ENCODE measurements at places on chromosomes 1 and 21.

DNA sequence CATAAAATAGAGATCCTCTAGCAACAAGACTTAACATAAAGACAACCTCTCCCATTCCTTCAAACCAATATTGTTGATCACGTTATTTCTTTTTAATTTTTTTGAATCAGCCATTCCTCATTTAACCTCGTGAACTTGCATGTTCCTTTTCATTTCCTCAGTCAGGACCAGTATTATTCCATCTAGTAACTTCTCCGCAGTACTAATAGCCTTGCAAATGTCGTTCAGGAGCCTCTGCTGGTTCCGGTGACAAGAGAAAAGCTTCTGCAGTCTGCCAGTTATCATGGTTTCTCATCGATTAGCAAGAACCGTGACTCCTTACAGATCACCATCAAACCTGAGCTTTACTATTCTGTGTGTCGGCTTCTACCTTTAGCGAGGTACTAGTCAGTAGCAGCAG is 3.0 kb downstream of the APP start:
- DNase-seq: no peak

DNA sequence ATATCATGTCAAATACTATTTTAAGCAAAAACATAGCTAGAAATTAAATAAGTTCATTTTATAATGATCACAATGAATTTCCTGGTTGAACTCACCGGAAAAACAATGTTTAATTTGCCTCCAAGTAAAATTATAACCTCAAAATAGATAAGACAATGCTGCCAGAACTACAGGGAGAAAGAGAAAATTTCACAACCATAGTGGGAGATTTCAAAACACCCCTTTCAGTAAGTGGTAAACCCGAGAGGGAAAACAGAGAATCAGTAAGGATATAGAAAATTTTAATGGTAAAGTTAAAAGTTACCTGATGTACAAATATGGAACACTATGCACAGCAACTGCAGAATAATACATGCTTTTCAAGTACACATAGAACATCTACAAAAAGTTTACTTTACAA is 43.2 kb upstream of the PLA2G4A start:
- no peak for DNase-seq

DNA sequence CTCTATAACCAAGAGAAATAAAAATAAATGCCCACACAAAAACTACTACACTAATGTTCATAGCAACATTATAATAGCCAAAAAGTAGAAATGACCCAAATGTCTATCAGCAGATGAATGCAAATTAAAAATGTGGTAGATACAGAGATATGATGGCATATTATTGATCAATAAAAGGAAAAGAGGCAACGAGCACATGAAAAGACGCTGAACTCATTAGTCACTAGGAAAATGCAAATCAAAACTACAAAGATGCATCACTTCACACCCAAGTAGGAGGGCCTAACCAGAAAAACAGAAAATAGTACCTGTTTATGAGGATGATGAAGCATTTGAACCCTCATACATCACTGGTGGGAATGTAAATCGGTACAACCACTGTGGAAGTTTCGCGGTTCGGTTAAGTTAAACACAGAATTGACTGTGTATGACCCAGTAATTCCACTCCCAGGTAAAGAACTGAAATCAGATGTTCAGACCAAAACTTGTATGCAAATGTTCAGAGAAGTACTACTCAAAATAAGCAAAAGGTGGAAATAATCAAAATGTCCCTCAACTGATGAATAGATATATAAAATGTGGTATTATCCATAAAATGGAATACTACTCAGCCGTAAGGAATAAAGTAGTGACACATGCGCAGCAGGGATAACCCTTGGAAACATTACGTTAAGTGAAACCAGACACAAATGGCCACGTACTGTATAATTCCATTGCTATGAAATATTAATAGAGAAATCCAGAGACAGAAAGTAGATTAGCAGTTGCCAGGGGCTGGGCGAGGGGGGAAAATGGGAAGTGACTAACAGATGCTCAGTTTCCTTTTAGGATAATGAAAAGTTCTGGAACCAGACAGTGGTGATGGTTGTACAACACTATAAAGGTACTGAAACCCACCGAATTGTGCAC is 3.1 kb downstream of the USP48 start:
- peak; percentile 83 for DNase-seq

DNA sequence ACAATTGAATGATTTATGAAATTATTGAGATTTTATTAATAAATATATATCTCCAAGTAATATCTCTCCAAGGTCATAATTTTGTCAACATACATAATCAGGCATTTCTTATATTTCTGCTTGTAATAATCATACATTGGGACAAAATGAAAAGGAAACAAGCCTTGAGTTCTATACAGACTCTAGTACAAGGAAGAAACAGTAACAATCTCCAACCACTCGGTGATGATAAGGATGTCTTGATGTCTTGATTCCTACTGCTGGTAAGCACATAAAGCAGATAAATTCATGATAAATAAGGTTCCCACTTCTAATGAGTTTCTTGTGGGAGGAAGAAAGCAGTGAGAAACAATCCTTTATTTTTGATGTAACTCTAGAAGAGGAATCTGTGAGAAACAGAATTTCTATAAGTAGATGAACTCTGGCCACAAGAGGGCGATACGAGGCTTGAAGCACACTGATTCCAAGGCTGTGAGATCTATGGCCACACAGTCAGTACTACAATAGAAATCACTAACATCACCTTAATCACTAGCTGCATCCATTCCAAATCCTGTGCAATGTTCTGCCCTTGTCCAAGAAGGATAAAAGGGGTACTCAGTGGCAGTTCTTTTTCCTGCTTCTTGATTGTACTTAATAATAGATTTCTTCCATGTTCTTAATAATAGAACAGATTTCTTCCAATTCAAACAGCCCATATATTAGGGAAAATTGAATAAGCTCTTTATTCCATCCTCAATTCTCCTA is 41.4 kb upstream of the LRRC8B start:
- peak; percentile 91 for DNase-seq

GRCh38 chr1:12567288-12567819 is 50.7 kb downstream of the DHRS3 start:
- no peak for DNase-seq

DNA sequence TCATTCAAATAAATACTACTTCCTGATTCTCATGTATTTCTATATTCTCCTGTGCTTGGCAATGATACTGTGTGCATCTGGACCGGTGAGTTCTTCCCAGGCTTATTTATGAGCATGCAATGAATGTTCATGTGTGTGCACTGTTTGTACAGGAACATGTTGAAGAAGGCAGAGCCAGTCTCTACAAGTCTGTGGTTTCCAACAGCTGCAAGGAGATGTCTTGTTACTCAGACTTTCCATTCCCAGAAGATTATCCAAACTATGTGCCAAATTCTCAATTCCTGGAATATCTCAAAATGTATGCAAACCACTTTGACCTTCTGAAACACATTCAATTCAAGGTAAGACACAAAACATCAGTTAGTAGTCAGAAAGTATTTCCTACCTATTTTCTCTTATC is 19.1 kb downstream of the FMO1 start:
- DNase-seq: no peak
